ENCODE measurements at places on chromosomes 3 and 15.

GRCh38 chr15:101068961-101069653, 149.9 kb downstream of the LRRK1 start:
- no peak for DNase-seq

GRCh38 chr3:40719660-40720287, 195.0 kb downstream of the ZNF621 start:
- DNase-seq: no peak

DNA sequence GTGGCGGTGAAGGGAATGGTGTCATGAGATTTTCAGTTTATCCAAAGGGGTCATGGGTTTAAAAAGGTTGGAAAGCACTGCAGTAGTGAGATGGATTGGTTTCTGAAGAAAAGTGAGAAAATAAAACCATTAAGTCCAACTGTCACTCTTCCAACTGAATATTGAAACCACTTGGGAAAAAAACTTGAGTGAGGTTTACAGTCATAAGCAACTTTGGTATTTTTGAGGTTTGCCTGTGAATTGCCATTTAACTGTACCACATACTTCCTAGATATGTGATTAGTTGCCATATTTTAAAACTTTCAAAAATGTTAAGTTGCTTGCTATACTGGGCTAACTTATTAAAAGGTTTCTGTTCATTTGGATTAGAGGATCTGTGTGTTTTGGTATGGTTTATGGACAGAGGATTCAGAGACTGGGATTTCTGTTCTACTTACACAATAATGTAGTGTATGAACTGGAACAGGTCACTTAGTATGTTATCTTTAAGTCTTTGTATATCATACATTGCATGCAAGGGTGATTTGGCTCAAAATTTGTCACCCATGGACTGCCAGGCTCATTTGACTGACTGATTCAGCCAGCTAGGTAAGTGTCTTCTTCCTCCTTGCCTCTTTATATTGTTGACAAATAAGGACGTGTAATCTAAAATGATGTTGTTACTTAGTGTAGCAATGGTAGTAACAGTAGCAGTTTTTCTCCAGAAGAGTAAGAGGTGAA, 201.4 kb upstream of the EOMES start:
- no peak for DNase-seq

DNA sequence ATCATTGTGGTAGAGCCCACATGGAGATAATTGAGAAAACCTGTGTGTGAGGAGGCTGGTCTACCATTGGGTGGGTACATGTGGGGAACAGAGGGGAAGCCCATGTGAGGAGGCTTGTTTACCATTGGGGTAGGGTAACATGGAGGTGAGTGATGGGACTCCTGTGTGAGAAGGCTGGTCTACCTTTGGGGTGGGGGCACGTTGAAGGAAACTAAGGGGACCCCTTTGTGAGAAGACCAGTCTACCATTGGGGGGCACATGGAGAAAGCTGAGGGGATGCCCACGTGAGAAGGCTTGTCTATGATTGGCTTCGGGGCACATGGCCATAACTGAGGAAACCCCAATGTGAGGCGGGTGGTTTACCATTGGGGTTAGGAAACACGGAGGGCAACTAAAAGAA, 158.5 kb downstream of the FBLN2 start:
- DNase-seq: no peak

DNA sequence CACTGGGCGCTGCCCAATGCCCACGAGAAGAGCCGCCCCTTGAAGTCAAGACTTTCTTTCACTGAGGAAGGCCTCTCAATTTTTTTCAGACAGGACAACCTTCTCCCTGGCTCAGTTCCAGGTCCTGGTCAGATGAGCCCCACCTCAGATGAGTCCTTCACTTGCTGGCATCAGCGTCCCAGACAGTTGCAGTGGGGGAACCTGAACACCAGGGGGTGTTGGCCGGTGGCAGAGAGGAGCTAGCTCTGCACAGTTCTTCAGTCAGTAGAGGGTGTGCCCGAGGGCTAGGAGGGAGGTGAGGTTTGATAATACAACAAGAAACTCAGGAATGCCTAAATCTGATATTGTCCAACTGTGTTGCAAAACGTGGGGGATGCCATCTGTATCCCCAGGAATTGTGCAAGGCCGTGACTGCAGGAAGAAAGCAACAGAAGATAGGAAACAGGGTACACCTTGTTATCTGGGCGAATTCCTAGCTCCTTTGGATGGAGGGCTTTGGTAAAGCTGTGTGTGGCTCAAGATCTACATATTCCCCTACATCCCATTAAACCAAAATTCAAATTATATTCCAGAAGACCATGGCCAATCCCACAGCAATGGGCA, 34.3 kb downstream of the CCR3 start:
- peak; percentile 49 for DNase-seq

DNA sequence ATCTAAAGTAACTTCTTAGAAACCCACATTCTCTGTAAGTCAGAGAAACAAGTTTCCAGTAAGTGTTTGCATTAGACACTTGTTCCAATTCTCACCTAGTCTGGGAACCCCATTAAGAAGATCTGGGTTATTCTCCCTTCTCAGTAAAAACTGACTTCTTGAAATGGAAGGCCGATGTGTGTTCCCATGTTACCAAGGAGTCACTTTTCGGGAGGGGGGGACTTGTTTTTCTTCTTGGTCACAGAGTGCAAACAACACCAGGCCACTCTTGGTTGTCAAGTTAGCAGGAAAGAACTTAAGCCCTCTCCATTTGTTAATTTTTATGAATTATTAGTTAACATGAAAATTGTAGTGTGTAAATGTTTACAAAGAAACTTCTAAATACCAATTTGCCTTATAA, 55.6 kb downstream of the ITPR1 start:
- DNase-seq: no peak

- no peak for DNase-seq
Observed at GRCh38 chr3:135089451-135089850, 294.4 kb downstream of the EPHB1 start.

GRCh38 chr3:27171113-27171512, 198.1 kb downstream of the NEK10 start:
- no peak for DNase-seq

DNA sequence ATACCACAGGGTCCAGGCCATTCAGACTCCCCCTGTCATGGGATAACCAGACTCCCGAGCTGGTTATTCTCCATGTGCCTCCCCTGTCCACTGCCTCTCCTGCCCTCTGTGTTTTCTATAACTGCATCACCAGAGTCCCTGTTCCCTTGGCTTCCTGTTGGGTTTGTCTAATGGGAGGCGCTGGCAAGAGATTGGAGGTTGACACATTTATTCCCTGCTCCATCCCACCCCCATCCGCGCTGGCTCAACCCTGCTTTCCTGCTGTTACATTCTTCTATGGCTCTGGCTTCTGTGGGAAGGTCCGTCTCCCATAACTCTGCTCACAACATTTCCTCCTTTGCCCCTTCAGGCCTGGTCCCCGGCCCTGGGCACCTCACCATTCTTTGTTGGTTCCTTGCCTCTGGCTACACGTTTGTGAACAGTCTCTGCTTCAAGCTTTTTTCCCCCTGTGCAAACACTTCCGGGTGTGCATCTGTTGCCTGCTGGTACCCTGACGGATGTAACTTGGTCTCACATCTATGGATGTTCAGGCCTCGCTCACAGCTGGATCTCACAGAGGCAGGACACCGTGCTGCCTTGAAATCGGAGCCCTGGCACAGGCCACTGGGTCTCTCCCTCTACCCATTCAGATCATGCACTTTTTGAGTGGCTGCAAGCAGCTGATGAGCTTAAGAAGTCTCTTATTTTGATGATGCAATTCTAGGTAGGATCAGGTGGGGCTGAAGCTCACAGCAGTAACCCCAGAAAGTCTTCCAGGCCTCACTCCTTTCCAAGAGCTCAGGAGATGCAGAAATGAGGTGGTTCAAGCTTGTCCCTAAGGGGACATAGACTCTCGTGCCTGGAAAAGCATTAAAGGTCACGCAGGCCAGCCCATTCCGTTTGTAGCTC, 68.6 kb upstream of the ATP13A3 start:
- DNase-seq: no peak

DNA sequence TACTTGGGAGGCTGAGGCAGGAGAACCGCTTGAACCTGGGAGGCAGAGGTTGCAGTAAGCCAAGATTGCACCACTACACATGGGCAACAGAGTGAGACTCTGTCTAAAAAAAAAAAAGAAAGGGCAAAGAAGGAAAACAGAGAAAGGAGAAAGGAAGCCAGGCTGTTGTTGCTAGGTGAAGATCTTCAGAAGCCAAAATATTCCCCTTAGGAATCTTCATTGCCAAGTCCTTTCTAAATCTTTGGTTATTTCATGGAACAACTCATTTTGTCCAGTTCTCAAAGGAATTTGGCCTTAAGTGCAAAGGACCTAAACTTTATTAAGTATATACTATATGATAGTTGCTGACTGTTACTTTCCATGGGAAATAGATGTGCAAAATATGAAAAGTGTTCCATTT, 59.2 kb upstream of the OSBPL11 start:
- no peak for DNase-seq

DNA sequence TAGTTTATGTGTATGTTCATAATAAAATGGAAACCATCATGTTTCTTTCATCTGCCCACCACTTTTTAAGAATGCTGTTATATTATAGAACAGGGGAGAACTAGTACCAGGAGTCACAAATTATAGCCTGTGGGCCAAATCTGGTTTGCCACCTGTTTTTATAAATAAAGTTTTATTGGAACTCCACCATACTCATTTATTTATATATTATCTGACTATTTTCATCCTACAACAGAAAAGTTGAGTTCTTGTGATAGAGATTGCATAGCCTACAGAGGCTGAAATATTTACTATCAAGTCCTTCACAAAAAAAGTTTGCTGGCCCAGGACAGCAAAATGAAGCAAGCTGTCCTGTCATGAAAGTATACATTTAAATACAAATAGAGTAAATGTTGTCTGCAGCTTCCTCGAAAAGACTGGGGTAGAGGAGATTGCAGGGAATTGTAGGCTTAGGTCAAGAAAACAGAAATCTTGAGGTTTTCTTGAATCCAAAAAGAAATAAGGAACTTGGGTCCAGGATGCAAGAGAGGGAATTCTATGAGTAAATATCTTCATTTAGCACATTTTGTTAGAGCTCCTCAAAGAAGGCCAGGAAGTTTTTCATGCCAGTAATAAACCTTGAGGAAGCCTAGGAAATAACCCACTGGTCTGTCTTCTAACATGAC, 41.1 kb downstream of the FILIP1L start:
- no peak for DNase-seq

DNA sequence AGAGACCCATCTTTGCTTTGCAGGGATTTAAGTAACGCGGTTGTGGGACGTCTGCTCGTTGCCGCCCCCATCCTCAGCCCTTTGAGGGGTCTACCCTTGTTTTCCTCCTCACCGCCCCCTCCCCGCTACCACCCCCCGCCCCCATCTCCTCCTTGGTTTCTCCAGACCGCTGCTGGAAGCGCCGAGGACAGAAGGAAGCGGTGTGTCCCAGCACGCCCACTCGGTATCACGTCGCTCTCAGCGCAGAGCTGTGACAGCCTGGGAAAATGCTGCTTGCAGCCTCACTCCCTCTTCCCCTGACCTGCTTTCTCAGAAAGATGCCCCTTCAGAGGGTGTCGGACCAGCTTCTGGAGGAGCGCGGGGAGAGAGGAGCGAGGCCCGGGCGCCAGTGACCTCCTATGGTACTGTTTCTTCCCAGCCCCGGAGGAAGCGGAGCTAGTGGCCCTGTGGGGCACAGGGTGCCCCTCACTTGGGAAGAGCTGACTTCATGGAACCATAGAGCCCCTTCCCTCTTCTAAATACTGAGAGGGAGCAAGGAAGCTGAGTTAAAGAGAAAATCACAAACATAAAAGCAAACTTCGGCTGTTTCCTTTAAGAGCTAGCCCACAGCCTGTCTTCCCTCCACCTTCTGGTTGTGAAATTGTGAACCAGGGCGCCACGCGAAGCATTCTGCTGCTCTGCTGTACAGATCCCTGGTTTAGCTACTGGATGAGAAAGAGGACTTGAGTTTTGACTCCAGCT, 698 bp downstream of the IL1RAP start:
- peak; percentile 6 for DNase-seq

DNA sequence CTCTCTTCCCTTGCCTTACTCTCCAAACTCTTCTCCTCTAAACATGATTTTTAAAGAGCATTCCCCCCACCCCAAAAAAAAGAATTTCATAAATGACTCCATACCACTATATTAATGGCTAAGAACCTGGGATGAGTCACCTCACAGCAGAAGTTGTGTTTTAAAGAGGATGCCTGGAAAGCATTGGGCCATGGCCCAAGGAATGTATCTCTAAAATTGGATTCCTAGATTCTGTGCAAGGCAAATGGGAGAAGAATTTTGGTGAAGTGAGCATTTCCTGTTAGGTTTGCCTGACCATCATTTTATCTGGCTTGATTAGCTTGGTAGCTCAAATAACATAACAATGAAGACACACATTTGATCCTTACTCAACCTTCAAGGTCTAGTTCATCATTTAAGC, 251.4 kb downstream of the NR1D2 start:
- no peak for DNase-seq

DNA sequence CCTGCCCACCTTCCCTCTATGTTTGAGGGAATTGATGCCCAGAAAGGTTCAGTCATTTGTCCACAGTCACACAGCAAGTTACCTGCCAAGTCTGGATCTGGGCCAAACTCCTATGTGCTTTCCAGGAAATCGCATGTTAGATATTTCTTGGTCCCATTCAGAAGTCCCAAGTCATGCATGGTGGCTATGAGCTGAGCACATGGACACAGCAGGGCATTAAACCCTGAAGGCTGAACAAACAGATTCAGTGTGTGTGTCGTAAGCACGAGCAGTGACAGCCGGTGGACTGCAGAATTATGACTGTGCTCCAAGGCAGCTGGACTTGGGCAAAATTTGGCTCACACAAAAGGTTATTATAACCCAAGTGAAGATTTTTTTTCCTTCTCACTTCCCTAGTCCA, 11.4 kb upstream of the SLC6A6 start:
- DNase-seq: no peak

- no peak for DNase-seq
Observed at GRCh38 chr3:128280481-128281052, 127.3 kb downstream of the EEFSEC start.

- no peak for DNase-seq
Observed at GRCh38 chr3:45560281-45560971, 34.1 kb upstream of the LIMD1 start.

GRCh38 chr3:194141415-194142155, 5.6 kb downstream of the HES1 start:
- DNase-seq: no peak

DNA sequence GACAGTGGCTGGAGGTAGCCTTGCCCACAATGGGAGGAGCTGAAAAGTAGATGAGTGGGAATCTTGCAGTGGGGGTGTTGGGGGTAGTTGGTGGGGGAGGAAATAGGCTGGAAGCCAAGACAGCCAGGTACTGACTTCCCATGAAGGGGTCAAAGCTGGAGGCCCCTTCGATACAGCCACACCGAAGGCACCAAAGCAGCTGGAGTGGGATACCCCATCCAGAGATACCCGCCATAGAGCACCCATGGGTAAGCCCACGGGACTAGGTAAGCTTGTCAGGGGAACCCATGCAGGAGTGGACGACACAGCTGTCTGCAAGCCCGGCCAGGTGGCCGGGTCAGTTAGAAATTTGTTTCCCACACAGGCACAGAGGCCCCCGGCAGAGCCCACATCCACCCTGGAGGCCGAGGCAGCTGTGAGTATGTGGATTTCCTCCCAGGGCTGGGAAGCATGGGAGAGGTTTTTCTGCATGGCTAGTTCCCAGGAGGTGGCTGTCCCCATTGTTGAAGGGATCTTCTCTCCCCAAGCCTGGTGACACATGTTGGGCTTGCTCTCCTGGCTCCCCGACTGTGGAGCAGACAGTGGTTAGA, 28.6 kb downstream of the PRR23E start:
- no peak for DNase-seq

Measured in stimulated activated CD8-positive, alpha-beta memory T cell treated with anti-CD3 and anti-CD28 coated beads, Interleukin-15, amount 100 ng/mL, for 24 hours (primary cell).